Activated T-cell treated with anti-CD3 and anti-CD28 coated beads, Interleukin-2, amount 50 U/mL, for 4 hours (primary cell): ENCODE measurements at places on chromosomes 4 and X. TPM values are rescaled to one million over a fixed set of nuclear protein-coding genes. Genes with fewer than 3 reads are reported as not detected.

Gene TLR10
- 0.22 TPM for total RNA-seq

DNA sequence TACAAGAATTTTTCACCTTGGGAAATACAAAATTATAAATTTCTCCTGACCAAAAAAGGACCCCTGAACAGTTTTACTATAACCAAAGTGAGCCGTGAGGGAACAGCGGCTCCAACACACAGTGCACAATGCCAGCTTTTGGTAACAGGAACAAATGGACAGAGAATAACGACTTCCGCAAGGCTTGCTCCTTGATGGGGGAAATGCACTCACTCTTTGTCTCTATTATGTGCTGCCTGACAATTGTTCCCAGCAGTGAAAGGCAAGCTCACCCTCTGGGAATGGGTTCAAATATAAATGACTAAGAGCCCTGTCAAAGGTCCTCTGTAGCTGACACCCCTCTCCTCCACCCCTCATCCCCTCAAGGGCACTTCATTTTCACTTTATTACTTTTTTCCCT lies 325.8 kb upstream of the GALNT7 start:
- no peak for DNase-seq

DNA sequence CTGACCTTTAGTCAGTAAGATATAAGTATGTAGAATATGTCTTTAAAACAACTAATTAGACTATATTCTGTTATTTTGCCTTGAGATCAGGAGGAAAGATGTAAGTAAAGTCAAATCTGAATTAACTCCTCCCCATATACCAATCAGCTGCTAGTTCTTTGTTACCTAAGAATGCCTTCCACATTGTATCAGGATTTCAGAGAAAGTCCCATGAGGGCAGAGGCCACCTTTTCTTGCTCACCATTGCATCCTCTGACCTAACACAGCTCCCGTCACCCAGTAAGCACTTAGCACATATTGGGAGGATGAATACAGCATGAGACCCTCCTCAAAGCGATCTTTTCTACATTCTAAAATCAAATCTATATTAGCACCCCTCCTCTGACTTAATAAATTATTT lies 87.0 kb downstream of the COL25A1 start:
- no peak for DNase-seq

DNA sequence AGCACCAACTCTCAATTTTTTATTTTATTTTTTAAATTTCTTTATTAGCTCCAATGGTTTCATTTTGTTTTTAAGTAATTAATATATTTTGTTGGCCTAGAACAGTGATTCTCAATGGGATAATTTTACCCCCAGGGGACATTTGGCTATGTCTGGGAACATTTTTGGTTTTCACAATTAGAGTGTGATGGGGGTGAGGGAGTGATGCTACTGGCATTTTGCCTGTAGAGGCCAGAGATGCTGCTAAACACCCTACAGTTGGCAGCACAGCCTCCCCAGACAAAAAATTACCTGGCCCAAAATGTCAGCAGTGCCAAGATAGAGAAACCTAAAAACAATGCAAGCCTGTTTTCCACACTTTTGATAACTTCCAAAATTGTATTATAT lies 64.6 kb downstream of the HHIP start:
- DNase-seq, result no peak

DNA sequence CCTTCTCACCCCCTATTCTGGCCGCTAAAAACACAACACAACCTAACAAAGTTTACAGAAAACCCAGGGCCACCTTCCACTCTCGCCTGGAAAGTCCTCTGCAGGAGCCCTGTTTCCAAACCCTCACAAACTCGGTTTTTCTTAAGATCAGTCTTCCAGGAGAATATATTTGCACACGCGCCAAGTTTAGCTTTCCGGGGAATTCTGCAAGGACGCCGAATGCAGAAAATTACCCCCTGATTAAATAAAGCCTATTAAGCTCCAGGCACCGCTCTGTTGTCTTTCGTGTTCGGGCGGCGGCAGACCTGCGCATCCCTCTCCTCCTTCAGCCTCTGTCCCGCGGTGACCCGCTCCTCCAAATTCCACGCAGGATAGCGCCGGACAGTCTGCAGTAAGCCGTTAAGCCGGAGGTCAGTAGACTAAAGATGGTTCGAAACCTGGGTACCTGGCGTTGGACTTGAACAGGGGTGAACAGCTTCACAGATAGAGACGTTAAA lies 5.0 kb downstream of the MSX1 start:
- no peak for DNase-seq
